ENCODE measurements at places on chromosomes 2 and 18.

DNA sequence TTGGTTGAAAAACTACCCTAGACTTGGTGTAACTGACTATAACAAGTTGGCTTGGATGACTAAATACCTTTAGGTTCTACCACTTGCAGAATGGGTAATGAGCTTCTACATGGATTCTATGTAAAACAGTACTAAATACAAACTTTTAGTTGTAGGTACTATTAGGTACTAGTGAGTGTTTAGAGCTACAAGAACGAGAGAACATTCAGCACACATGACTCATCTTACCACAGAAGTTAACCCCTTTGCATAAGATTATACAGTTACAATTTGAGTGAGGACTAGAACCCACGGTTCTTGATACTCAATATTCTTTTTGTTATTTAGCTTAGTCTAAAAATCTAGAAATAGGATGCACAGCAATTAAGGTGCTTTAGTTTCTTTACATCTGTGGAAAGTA is 101.7 kb upstream of the TFCP2L1 start:
- no peak overlapping the region for H3K27ac ChIP-seq
- no peaks in the 10 kb centered on the region for H3K36me3 ChIP-seq
- no peak overlapping the region for H3K4me3 ChIP-seq
- no peaks in the 10 kb centered on the region for H3K27me3 ChIP-seq

GRCh38 chr2:46493971-46494250 is 14.5 kb downstream of the TMEM247 start:
- H3K27me3 ChIP-seq = no peaks in the 10 kb centered on the region
- no peak overlapping the region for H3K4me3 ChIP-seq

GRCh38 chr2:143957321-143957720 is 562.6 kb downstream of the ZEB2 start:
- DNase-seq = no peak
- no peaks in the 10 kb centered on the region for H3K27me3 ChIP-seq
- H3K4me1 ChIP-seq = no peaks in the 10 kb centered on the region
- H3K36me3 ChIP-seq = no peaks in the 10 kb centered on the region

DNA sequence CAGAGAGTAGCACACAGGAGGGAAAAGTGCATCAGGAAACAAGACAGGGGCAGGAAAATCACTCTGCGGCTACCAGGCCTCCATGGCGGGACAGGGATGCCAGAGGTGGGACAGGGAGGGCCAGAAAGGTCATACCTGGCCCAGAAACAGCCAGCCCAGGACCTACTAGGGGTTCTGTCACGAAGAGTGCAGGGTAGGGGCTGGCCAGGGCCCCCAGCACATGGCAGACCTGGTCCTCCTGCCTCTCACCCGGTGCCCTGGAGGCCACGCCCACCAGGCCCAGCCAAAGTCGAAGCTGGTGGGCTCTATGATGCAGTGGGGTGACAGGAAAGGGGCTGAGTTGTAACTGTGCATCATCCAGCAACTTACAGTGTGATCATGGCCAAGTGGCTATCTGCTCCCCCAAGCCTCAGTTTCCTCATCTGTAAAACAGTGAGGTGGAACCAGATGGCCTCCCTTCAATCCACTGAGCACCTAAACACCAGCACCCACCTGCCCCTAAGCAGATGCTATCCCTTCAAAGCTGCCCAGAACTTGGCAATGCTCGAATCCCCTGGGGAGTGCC is 10.6 kb downstream of the CYP26B1 start:
- H3K4me1 ChIP-seq = no peaks in the 10 kb centered on the region
- DNase-seq = no peak
- no peak overlapping the region for H3K4me3 ChIP-seq
- H3K36me3 ChIP-seq = no peaks in the 10 kb centered on the region
- H3K27me3 ChIP-seq = no peaks in the 10 kb centered on the region
- no peak overlapping the region for H3K27ac ChIP-seq

- no peak overlapping the region for H3K4me3 ChIP-seq
- H3K27me3 ChIP-seq = no peaks in the 10 kb centered on the region
- no peak overlapping the region for H3K27ac ChIP-seq
- H3K4me1 ChIP-seq = no peaks in the 10 kb centered on the region
- DNase-seq = no peak
These were observed 127.6 kb downstream of the PHLPP1 start for GRCh38 chr18:62842898-62843297.

GRCh38 chr2:48483916-48484315 is 46.0 kb upstream of the STON1 start:
- peaks cover 13% of the 10 kb centered on the region for H3K4me1 ChIP-seq
- H3K36me3 ChIP-seq = no peaks in the 10 kb centered on the region
- peak; percentile 49 for DNase-seq
- H3K4me3 ChIP-seq = no peak overlapping the region

Measured in uterus (tissue), 4 donors.